ENCODE measurements at places on chromosomes 4 and X. TPM values are rescaled to one million over a fixed set of nuclear protein-coding genes. Genes with fewer than 3 reads are reported as not detected.
A peak's percentile ranks its signal among the peaks of the same experiment; 100 is the strongest.

The TCP11X2 gene
- total RNA-seq: not detected

DNA sequence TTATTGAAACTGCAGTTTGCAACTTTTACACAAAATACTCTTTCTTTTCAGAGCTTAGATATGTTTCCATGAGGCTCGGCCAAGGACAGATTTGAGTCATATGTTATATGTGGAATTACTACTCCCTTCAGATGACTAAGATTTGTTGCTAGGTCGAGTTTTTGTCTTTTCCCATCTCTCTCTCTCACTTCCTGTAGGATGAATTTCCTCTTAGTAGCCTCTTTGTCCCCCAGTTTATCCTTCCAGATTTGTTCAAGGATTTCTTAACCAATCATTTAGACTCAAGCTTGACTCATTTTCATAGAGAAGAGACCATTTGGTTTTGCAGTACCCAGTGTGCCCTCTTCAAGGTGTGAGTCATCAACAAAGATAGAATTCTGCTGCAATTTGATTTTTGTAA, 209.2 kb downstream of the GLUD2 start:
- H3K27me3 ChIP-seq: peaks cover 3% of the 10 kb centered on the region
- H3K27ac ChIP-seq: no peak overlapping the region
- no peak overlapping the region for H3K4me3 ChIP-seq
- no peaks in the 10 kb centered on the region for H3K36me3 ChIP-seq
- H3K4me1 ChIP-seq: no peaks in the 10 kb centered on the region

The F11 gene
- not detected for total RNA-seq

The UCHL1 gene
- 7.5 TPM for total RNA-seq

The OTC gene
- total RNA-seq: not detected

GRCh38 chrX:65758505-65758904, 91.1 kb downstream of the MSN start:
- H3K36me3 ChIP-seq: peaks cover 25% of the 10 kb centered on the region
- no peak overlapping the region for H3K27ac ChIP-seq
- no peaks in the 10 kb centered on the region for H3K27me3 ChIP-seq
- H3K4me1 ChIP-seq: peaks cover 50% of the 10 kb centered on the region
- H3K4me3 ChIP-seq: no peak overlapping the region

The SPATA4 gene
- not detected for total RNA-seq

The STBD1 gene
- 0.20 TPM for total RNA-seq

The TRAPPC11 gene
- 18.9 TPM for total RNA-seq

- H3K27ac ChIP-seq: no peak overlapping the region
- DNase-seq: no peak
- H3K27me3 ChIP-seq: no peaks in the 10 kb centered on the region
- no peaks in the 10 kb centered on the region for H3K4me1 ChIP-seq
Observed at GRCh38 chr4:12879496-12879895, 604.6 kb downstream of the RAB28 start.

- H3K4me3 ChIP-seq: no peak overlapping the region
- DNase-seq: no peak
- H3K4me1 ChIP-seq: no peaks in the 10 kb centered on the region
- H3K27me3 ChIP-seq: no peaks in the 10 kb centered on the region
- no peak overlapping the region for H3K27ac ChIP-seq
Observed at GRCh38 chr4:39106011-39106410, 44.0 kb downstream of the KLHL5 start.

The LGI2 gene
- total RNA-seq: not detected

The MRPL1 gene
- 103 TPM for total RNA-seq

- DNase-seq: no peak
- H3K4me3 ChIP-seq: no peak overlapping the region
- no peaks in the 10 kb centered on the region for H3K36me3 ChIP-seq
- no peak overlapping the region for H3K27ac ChIP-seq
Observed at GRCh38 chr4:78065508-78066192, 8.5 kb downstream of the FRAS1 start.

DNA sequence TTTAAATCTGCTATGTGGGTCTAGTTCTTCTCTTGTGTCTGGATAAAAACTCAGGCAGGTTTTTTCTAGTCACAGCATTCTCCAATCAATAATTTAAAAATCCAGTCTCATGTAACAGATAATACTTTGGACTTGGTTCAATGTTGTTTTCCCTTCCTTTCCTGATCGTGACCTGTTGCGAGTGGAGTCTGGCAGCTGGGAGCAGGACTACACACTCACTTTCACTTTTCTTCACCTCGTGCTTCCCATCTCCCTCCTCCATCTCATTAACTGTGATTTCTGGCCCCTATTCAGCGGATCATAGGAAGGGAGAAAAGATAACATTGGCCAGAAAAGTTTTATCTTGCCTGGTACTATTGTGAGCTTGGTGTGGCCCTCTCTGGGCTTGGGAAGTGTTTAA, 96.6 kb upstream of the GATB start:
- no peaks in the 10 kb centered on the region for H3K36me3 ChIP-seq
- H3K27me3 ChIP-seq: no peaks in the 10 kb centered on the region
- H3K27ac ChIP-seq: no peak overlapping the region

The MAGEA3 gene
- not detected for total RNA-seq

GRCh38 chr4:101527188-101527587, 179.9 kb upstream of the PPP3CA start:
- peak overlapping the region; percentile 18 for H3K27ac ChIP-seq
- no peak overlapping the region for H3K4me3 ChIP-seq
- H3K4me1 ChIP-seq: peaks cover 22% of the 10 kb centered on the region
- H3K27me3 ChIP-seq: peaks cover 53% of the 10 kb centered on the region

The SPANXB1 gene
- not detected for total RNA-seq

The SULT1B1 gene
- 0.64 TPM for total RNA-seq

The PHEX gene
- total RNA-seq: 22.4 TPM

GRCh38 chr4:138308356-138308755, 66.2 kb upstream of the SLC7A11 start:
- DNase-seq: no peak
- H3K27ac ChIP-seq: no peak overlapping the region
- H3K4me1 ChIP-seq: no peaks in the 10 kb centered on the region
- peaks cover 8% of the 10 kb centered on the region for H3K27me3 ChIP-seq
- H3K4me3 ChIP-seq: no peak overlapping the region

DNA sequence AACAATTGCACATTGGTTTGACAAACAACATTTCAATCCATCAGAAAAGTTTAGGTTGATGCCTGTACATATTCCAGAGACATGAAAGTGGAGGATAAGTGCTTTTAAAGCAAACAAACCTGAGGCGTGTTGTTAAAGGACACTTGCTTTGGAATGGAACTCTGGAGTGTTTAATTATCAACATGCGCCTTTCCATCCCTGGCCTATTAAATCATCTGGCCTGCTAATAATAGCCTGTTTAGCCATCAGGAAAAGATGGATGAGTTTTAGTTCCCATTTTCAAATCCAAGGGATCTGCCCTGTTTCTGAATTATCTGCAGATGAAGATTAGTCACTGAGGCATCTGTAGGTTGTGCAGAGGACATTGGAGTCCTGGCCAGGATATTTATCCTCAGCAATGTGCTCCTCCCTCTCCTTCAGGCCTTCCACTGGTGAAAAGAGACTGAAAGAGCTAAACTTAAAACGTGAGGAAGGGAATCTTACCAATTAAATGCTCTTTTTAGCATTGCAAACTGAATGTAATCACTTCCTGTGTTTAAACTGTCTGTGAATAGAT, 388.9 kb downstream of the PPARGC1A start:
- H3K27me3 ChIP-seq: no peaks in the 10 kb centered on the region
- DNase-seq: no peak
- no peaks in the 10 kb centered on the region for H3K36me3 ChIP-seq
- no peak overlapping the region for H3K27ac ChIP-seq
- H3K4me3 ChIP-seq: no peak overlapping the region

The DAPP1 gene
- total RNA-seq: 37.9 TPM

The L1CAM gene
- total RNA-seq: 0.29 TPM

DNA sequence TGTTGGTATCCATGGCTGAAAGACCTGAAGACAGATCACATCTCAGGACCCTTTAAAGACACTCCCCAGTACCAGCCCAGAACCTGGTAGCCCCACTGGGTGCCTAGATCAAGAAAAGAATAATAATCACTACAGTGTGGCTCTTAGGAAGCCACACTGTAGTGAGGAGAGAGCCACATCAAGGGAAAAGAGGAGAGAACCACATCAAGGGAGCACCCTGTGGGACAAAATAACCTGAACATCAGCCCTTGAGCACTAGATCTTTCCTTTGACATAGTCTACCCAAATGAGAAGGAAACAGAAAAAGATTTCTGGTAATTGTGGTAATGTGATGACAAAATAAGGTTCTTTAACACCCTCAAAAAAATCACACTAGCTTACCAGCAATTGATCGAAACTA, 15.3 kb downstream of the RTL3 start:
- no peak overlapping the region for H3K4me3 ChIP-seq
- peaks cover 11% of the 10 kb centered on the region for H3K4me1 ChIP-seq
- peak; percentile 14 for DNase-seq
- H3K36me3 ChIP-seq: peaks cover 19% of the 10 kb centered on the region
- H3K27me3 ChIP-seq: no peaks in the 10 kb centered on the region

Data from activated naive CD8-positive, alpha-beta T cell treated with anti-CD3 and anti-CD28 coated beads for 36 hours (primary cell).